Activated CD8-positive, alpha-beta T cell treated with anti-CD3 and anti-CD28 coated beads for 36 hours (primary cell): ENCODE measurements at places on chromosomes 2 and 18.

DNA sequence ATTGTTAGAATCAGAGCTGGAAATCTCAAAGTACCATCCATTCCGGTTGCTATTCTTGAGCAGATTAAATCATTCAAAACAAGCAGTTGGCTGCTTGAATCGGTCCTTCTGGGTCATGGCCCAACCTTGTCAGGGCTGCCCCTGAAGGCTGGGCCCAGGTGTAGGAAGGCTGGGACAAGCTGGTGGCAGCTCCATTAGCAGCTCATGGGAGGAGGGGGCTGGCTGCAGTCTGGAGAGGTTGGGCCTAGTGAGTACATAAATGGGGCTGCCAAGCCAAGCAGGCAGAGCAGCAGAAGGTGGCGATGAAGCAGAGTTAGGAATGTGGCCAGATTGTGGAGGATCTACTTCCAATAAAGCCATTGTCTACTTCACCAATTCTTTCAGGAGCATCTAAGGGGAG, 81.4 kb downstream of the ADCYAP1 start:
- DNase-seq = no peak

GRCh38 chr2:20327370-20327769, 23.3 kb downstream of the PUM2 start:
- no peak for DNase-seq

DNA sequence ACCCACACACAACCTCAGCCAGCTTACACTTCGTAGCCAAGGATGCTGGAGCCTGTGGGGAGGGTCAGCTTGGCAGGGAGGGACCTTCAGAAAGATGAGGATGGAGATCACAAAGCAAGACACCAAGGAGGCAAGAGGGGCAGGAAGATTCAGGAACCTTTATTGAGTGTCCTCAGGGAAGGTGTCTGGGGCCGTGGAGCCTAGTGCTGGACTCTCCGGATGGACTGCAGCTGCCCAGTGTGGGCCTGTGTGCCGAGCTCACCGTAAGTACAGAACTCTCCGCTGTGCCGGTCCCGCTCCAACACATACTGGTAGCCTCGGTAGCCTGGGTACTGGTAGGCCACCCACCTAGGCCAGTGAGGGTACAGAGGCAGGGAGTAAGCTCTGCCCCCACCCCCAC, 3.2 kb downstream of the CRYBA2 start:
- no peak for DNase-seq

DNA sequence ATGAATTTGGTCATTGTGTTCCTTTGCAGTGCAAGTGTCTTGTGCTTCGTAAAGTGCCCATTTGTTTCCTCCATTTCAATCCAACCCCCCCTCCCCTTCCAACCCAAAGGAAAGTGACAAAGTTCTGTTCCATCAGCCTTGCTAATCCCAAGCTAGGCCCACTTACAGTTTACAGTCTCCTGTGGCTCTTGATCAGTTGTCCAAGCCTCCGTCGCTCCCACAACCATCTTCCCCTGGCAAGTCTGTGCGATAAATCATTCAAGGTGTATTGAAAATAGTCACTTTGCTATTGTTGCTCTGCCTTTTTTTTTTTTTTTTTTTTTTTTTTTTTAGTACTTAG, 6.5 kb downstream of the POU3F3 start:
- no peak for DNase-seq

- DNase-seq = no peak
Measured at GRCh38 chr2:198273660-198274059, 469.3 kb downstream of the PLCL1 start.

GRCh38 chr18:37838083-37838482, 272.5 kb upstream of the CELF4 start:
- no peak for DNase-seq

- no peak for DNase-seq
Measured at GRCh38 chr2:227816507-227817294, 3.1 kb downstream of the CCL20 start.

DNA sequence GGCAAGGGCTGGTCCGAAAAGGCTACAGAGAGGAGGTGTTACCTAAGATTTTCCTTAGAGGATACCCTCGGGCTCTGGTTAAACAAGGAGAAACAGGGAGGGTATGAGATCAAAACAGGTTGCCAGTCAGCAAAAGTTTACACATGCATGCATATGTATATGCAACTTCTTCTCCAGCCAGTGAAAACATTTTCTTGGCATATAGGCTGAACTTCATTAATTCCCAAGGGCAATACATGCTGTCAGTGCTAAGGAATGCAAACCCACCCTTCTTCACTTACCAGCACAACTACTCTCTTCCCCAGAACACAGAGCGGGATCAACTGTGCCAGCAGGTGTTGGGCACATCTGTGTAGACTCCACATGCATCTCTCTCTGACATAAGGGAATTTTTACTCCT, 176.0 kb downstream of the GFPT1 start:
- DNase-seq = no peak

DNA sequence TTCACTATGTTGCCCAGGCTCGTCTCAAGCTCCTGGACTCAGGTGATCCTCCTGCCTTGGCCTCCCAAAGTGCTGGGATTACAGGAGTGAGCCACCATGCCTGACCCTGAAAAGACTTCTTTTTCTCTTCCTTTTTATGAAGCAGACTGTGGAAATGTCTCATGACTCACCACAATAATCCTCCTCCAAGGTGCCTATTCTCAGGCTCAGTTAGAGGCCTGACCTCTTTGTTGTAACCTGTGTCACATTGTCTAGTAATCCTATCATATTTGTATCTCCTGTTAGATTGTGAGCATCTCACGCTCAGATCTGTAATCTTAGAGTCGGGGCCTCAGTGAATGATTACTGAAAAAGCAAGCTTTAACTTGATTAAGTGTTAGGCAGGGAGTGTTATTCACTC, 18.3 kb upstream of the TAF4B start:
- DNase-seq = no peak
